ENCODE measurements at places on chromosomes 1 and 21.

- DNase-seq: no peak
Observed at GRCh38 chr1:151478923-151479322, 19.6 kb upstream of the POGZ start.

DNA sequence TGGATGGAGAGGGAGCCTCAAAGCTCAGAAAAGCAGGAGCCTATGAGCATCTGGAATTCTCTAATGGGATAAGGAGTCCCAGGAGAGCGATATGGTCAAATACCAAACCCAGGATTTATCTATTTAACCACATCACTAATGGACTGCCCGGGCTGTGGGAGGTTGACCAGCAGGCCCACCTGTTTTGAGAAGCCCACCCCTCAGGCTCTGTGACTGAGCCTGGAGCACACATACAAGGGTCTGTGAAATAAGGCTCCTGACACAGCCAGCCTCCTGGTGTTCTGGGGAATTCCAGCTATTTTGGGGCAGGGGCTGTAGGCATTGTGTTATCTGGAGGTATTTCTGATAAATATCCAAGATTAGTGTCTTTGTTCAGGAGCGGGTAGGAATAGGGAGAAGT lies 132.0 kb upstream of the C1orf21 start:
- peak; percentile 62 for DNase-seq

DNA sequence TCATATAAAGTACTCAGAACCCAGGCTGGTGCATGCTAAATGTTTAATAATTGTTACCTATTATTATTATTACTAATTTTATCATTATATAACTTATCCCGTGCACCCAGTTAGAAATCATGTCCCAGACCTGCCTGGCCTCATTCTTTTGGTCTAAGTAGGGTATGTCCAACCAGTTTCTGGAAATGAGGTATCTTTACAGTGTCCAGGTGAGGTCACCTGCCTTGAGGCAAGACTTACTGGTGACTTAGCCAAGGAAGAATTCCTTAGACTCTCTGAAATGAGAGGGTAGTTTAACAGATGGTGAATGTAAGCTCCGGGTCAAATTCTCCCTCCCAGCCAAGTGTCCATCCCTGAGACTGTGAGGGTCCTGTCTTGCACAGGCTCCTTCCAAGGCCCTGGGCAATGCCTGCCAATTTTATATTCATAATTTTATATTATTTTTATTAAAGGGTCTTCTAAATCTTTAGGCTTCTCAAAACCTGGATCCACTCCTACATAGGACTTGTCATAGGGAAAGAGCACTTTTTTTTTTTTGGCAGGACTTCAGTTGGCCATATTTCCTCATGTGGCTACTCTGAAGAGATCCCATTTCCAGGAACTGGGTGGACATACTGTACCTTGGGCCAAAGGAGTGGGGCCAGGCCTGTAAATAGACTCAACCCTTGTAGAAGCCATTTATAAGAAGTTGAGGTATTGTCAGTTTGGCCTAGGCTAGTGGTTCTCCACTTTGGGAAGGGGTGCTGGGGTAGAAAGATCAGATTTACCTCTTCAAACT lies 96.7 kb upstream of the KCNA3 start:
- no peak for DNase-seq

DNA sequence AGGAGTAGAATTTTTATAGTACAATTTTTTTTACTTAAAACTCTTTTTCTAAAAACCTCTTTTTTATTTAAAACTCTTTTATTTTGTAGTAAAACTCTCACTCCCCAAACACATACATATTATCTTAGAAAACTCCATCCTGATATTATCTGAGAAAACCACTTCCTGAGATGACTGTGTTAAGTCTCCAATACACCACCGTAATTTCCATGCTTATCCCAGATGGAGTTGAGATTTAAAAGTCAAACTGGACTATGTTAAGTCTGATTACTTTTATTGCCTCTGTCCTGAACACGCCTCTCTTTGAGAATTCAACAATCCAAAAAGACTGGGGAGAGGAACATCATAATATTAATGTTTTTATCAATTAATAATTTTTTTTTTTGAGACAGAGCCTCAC lies 3.7 kb downstream of the SEC16B start:
- no peak for DNase-seq

DNA sequence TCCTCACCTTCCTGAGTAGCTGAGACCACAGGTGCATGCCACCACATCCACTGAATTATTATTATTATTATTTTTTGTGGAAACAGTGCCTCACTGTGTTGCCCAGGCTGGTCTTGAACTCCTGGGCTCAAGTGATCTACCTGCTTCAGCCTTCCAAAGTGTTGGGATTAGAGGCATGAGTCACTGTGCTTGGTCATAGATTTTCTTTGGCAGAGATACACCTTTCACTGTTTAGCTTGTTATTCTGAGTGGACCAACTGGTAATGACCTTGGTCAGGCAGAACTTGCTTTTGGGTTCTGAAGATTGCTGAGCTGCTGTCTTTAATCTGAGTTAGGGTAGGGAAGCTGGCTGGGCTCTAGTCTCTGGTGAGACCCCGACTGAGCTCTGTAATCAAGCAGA lies 66.8 kb downstream of the DNAH14 start:
- DNase-seq: no peak

DNA sequence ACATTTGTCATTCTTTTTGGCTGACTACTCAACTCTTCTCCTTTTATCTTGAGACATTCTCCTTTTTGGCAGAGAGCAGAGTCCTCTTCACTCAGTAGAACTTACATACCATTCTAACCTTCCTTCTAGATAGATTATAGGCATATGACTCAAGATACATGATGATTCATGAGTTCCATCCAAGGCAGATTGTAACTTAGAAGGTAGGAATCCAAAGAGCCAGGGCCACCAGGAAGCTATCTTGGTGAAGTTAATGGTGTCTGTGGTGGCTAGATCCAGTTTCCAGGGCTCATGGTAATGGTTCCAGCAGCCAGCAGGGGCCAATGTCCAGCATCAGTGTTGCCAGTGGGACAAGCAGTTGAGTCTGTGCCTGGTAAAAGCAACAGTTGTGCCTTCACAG lies 76.1 kb upstream of the KIAA0040 start:
- no peak for DNase-seq

DNA sequence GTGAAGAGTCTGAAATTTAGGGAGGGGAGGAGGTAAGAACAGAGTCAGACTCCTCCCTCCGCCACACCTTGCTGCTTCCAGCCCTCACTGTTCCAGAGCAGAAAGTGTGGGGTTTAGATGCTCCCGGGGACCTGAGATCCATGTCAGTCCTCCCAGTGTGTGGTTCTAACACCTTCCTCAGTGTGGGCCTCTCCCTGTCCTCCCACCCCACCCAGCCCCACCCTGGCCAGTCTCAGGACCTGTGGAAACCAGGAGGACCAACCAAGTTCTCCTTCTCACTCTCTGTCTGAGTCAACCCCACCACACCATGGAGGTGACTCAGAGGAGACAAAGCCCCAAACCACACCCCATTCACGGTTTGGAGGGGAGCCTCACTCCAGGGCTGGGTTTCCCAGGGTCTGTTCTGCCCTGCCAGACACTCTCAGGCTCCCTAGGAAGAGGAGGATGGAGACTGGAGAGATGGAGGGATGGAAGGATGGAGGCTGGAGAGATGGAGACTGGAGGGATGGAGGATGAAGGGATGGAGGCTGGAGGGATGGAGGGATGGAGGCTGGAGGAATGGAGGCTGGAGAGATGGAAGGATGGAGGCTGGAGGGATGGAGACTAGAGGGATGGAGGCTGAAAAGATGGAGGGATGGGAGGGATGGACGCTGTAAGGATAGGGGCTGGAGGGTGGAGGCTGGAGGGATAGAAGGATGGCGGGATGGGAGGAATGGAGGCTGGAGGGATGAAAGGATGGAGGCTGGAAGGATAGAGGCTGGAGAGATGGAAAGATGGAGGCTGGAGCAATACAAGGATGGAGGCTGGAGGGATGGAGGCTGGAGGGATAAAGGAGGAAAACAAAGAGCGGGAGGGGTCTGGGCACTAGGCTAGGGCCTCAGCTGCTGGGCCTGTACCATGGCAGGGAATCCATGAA lies 100.9 kb upstream of the RUNX3 start:
- DNase-seq: no peak

DNA sequence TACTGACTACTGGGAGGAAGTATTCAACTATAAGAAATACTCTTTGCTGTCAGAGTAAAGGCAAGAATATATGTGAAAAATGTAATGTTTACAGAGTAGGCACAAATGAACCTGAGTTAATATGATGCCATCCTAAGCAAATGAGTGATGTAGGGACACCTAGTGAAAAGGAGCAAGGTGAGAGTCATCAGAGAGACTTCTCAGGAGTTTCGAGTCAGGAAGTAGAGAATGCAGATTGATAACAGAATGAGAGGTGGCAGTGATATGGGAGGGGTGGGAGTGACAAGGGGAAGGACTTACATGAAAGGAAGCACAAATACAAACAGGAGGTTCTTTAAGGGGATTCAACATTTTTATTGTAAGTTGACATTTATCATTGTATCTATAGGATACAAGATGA lies 10.2 kb downstream of the PRCC start:
- no peak for DNase-seq

- DNase-seq: no peak
Observed at GRCh38 chr1:186858923-186859322, 30.2 kb downstream of the PLA2G4A start.

DNA sequence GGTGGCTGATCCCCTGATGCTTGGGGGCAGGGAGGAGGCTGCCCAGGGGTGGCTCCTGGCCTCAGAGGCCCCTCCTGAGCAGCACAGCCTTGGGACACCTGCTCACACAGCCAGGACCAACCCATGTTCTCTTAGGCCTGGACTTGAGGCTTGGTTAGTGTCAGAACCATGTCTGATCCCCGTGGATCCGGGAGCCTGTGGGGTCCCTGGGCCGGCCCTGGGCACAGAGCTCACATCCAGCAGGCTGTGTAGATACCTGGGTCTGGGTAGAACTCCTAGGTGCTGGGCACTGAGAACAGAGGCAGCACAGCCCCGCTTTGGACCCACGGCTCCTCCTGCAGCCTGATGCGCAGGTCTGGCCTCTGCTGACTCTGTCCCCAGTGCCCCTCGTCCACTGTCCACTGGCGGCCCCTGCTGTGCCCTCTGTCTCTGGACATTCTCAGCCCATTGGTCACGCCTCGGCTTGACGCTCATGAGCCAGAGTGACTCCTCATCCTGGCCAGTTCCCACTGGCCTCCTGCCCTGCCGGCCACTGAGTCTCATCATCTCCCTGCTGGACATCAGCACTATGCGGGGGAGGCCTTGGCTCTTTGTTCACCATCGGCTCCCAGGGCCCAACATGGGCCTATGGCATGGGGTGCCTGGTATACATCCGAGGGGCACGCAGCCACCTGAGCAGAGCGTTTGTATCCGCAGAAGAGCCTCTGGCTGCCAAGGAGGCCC lies 70.2 kb downstream of the TRIM11 start:
- no peak for DNase-seq

DNA sequence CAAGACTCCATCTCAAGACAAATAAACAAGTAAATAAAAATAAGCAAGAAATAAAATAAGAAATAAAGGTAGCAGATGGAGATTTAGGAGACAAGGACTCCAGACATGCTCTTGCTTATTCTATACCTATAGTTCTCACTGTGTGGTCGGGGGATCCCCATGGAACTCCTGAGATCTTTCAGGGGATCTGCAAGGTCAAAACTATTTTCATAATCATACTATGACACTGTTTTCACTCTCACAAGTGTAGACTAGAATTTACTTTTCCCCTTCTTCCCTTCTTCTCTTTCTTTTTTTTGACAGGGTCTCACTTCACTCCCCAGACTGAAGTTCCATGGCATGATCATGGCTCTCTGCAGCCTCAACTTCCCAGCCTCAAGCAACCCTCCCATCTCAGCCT lies 29.8 kb upstream of the NLRP3 start:
- DNase-seq: no peak

GRCh38 chr1:216822480-216822879 lies 99.3 kb upstream of the ESRRG start:
- no peak for DNase-seq

GRCh38 chr1:66468722-66469121 lies 65.2 kb upstream of the SGIP1 start:
- no peak for DNase-seq

DNA sequence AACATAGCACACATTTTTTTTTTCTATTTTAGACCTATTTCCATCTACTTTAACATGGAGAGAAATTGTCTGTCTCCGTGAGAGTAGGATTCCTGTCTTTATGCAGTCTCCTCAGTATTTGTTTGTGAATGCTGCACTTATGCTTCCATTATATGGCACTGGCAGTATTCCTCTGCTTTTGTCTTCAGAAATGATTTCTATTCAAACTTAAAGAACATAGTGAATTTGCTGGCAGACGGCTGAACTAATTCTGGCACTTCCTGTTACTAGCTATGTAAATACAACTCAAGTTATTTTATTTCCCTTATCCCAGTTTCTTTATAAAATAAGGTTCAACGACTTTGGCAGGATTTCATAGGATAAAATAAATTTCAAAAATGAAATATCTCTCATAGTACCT lies 45.3 kb downstream of the KCTD3 start:
- no peak for DNase-seq

DNA sequence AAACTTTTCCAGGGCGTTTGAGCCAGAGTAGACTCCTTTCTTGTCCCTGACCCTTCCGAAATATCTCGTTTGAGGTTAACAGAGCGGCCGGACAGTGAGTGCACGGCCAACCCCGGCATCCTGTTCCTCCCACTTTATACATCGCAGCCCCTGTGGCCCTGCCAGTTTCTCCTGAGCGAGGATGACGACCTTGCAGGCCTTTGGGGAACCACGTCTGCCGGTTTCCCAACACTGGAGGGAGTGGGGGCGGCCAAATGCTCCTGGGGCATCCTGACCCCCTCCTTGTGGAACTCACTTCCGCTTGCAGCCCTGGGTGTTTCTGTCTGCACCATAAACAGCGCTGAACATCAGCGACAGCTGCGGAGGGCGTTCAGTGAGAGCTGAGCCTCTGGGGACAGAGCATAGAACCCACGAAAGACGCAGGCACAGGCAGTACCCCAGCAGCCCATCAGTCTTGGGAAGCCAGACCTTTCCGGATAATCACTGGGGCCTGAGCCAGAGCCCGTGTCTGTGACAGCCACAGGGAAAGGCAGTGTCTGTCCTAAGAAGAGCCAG lies 4.8 kb upstream of the KCNAB2 start:
- no peak for DNase-seq

DNA sequence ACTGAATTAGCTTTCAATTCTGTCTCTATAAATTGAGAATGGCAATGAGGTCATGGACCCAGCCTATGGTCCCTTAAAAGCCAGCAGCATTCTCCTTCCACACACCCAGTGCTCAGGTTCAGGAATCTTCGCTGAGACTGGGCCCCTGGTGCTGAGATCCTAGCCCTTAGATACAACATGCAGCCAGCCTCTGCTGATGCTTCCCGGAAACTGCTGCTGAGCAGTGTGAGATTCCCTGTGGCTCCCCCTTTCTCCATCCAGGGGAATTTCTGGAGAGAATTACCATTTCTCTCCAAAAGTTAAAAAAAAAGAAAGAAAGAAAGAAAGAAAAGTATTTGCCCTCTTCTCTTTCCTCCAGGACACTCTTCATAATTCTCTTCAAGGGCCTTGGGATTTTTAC lies 31.7 kb upstream of the RALGPS2 start:
- DNase-seq: peak; percentile 12

DNA sequence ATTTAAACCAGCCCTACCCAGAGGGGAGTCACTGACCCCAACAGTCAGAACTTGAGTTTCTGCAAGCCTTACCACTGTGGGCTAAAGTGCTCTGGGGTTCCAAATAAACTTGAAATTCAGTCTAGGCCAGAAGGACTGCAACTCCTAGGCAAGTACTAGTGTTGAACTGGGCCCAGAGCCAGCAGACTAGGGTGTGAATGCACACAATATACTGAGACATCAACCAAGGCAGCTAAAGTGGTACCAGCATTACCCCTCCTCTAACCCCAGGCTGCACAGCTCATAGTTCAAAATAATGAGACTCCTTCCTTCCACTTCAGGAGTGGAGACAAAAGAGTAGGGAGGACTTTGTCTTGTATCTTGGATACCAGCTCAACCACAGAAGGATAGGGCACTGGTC lies 18.9 kb upstream of the IL20 start:
- no peak for DNase-seq

- no peak for DNase-seq
Observed at GRCh38 chr1:59156051-59156450, 140.8 kb upstream of the FGGY start.
